ENCODE measurements at places on chromosomes 13 and 19. TPM values are rescaled to one million over a fixed set of nuclear protein-coding genes. Genes with fewer than 3 reads are reported as not detected.

The UBE2L5 gene
- polyA plus RNA-seq = not detected

The FAM98C gene
- polyA plus RNA-seq = 5.3 TPM

The LRRC25 gene
- 18.4 TPM for polyA plus RNA-seq

The NLRP11 gene
- not detected for polyA plus RNA-seq

The CD209 gene
- polyA plus RNA-seq = 9.8 TPM

The OR7D2 gene
- 0.08 TPM for polyA plus RNA-seq

The SRRM5 gene
- 0.53 TPM for polyA plus RNA-seq

The TNFSF13B gene
- polyA plus RNA-seq = 16.1 TPM

The LILRA2 gene
- polyA plus RNA-seq = 13.5 TPM

The SULT2A1 gene
- polyA plus RNA-seq = 152 TPM

The CEACAM1 gene
- 15.5 TPM for polyA plus RNA-seq

The DNAJC3 gene
- 8.7 TPM for polyA plus RNA-seq

The ELSPBP1 gene
- not detected for polyA plus RNA-seq

The LAIR1 gene
- polyA plus RNA-seq = 21.6 TPM

The DCAF15 gene
- polyA plus RNA-seq = 147 TPM

The APOC1 gene
- 2,292 TPM for polyA plus RNA-seq

The GFY gene
- not detected for polyA plus RNA-seq

The CPAMD8 gene
- 18.6 TPM for polyA plus RNA-seq

The FFAR1 gene
- polyA plus RNA-seq = 0.03 TPM

The NKG7 gene
- polyA plus RNA-seq = 3.6 TPM

The PNMA8A gene
- 61.7 TPM for polyA plus RNA-seq

The ZNF665 gene
- 7.9 TPM for polyA plus RNA-seq

The GRK1 gene
- not detected for polyA plus RNA-seq

The TECR gene
- polyA plus RNA-seq = 610 TPM

The CYP2A6 gene
- 0.57 TPM for polyA plus RNA-seq

The CGB2 gene
- polyA plus RNA-seq = not detected

The MAP4K1 gene
- polyA plus RNA-seq = 12.5 TPM

The LSM4 gene
- polyA plus RNA-seq = 105 TPM

The SLC15A1 gene
- not detected for polyA plus RNA-seq

The PGLYRP1 gene
- polyA plus RNA-seq = 0.17 TPM

The GSX1 gene
- not detected for polyA plus RNA-seq
